ENCODE measurements at places on chromosomes 16 and 17.
A peak's percentile ranks its signal among the peaks of the same experiment; 100 is the strongest.

DNA sequence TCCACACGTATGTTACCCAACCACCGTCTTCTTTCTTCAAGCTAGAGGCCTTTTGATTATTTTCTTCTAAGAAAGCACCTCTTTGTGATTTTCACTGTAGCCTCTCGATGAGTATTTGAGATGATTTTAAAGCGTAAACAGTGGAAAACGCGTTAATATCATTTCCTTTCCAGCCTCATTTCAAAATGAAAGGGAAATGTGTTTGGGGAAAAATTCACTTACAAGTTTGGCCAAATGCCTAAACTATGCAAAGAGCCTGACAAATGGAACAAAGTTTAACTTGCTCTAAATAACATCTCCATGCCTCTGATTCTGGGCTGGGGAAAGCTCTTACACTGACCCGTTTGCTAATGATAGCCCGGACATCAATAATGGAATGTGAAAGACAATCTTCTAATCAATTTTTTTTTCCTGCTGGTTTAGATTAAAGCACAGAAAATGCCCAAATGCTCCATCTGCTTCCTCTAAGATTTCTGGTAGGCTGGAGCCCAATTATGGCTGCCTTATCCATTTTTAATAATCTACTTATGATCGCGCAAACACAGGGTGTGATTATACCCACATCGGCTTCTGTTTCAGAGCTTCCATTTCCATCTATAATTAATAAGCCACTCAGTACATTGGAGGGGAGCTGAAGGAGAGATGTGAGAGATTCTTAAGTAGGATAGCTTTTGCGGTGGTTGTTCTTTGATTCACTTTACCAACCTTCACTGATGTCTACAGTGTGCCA is 43.5 kb downstream of the HS3ST2 start:
- no peak for DNase-seq

- DNase-seq, result no peak
Observed at GRCh38 chr17:76865174-76865573, 3.0 kb upstream of the MGAT5B start.

- no peak for DNase-seq
Observed at GRCh38 chr17:47733047-47733673, at the start of gene TBX21. Gene TBX21, plus strand, starts transcription at chr17:47733236. Its CDS starts 219 bp downstream, at chr17:47733455.

- DNase-seq, result no peak
Observed at GRCh38 chr16:72673118-72673517, 374.8 kb downstream of the ZFHX3 start.

- DNase-seq, result no peak
Observed at GRCh38 chr16:27670071-27670810, 120.3 kb downstream of the KATNIP start.

DNA sequence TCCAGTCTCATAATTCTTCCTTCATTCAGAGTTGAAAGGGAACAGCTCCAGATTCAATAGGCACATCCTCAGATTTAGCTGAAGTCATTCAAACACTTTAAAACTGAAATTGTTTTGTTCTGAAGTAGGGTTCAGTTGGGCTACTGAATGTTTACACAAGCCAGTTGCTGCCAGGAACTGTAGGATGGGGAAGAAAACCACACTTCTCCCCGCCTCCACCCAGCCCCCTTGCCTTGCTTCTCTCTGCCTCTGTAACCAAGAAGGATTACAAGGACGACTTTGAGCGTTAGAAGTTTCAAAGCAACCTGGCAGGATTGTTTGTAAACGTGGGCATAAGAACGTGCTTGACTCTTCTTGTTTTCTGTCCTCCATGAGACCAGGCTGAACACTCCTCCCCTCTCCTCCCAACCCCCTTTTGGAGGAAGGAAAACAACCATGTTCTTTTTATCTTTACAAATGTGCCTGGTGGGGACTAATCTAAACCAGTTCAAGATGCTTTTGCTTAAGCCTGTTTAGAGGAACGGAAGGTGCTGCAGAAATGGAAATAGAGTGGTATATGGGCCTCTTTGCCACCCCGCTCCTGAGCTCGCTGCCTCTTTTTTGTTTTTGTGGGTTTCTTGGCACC is 287.9 kb downstream of the FTO start:
- peak; percentile 61 for DNase-seq

DNA sequence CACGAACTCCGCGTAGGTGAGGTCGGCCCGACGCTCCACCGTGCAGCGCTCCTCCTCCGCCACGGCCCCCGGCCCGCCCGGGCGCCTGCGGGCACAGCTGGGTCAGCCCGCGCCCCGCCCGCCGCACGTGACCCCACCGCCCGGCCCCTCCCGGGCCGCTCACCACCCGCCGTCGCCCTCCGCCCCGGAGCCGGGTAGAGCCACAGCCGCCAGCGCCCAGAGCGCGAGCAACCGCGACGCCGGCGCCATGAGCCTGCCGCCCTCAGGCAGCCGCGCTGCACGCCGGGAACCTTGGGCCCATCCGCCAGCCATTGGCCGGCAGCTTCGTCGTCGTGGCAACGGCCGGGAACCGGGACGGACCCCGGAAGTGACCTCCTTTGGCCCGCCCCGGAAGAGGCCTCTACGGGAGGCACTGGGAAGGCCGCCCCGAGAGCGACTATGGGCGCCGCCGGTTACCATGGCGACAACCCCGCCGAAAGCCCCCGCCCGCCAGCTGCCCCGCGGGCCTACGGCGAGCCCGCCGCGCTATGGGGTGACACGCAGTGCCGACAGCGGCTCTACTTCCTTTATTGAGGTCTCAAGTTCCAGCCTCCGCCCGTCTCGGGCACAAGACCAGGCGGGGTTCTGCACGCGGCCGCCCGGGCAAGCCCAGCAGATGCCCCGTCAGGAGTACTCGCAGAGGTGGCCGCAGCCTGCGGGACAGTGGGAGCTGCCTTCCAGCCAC is at the start of gene JMJD8:
TSS of gene JMJD8 (minus strand) at position 264 of the 724 bp plus-strand sequence. CDS start at position 249, 15 bp downstream.
- DNase-seq, result peak; percentile 77

- no peak for DNase-seq
Observed at GRCh38 chr16:63466-63865, 9.0 kb downstream of the RHBDF1 start.

DNA sequence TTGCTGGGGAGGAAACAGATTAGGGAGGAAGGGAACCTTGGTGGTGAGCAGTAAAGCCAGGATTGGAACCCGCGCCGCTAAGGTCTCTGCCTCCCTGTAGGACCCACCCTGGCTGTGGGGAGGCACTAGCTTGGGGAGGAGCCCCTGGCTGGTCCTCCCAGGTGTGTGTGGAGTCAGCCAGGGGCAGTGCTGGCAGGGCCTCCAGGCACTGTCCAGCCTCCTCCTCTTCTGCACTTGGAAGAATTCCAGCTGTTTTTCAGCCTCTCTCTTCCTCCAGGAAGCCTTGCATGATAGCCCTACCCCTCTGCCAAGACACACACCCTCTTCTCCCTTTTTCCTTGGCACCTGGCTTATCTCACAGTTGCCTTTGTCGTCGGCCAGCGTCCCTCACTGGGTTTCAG is 34.8 kb downstream of the TMEM235 start:
- DNase-seq, result no peak

- DNase-seq, result no peak
Observed at GRCh38 chr17:29012535-29012934, 6.7 kb upstream of the SEZ6 start.

DNA sequence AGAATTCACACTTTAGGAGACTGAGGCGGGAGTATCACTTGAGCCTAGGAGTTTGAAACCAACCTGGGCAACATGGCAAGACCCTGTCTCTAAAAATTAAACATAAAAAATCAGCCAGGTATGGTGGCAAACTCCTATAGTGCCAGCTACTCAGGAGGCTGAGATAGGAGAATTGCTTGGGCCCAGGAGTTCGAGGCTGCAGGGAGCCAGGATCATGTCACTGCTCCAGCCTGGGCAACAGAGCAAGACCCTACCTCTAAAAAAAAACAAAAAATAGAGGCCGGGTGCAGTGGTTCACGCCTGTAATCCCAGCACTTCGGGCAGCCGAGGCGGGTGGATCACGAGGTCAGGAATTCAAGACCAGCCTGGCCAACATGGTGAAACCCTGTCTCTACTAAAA is 8.9 kb upstream of the GPT2 start:
- no peak for DNase-seq

- no peak for DNase-seq
Observed at GRCh38 chr16:75761108-75761507, 34.8 kb upstream of the CPHXL start.

DNA sequence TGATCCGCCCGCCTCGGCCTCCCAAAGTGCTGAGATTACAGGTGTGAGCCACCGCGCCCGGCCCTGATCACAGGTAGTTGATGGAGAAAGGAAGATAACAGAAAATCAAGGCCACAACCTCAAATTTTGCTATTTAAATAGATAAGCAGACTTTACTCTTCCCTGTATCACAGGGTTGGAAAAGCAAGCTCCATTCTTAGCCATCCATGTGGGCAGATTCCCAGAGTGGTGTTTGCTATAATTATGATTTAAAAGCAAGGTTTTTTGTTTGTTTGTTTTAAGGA is 44.4 kb downstream of the TUBD1 start:
- no peak for DNase-seq

DNA sequence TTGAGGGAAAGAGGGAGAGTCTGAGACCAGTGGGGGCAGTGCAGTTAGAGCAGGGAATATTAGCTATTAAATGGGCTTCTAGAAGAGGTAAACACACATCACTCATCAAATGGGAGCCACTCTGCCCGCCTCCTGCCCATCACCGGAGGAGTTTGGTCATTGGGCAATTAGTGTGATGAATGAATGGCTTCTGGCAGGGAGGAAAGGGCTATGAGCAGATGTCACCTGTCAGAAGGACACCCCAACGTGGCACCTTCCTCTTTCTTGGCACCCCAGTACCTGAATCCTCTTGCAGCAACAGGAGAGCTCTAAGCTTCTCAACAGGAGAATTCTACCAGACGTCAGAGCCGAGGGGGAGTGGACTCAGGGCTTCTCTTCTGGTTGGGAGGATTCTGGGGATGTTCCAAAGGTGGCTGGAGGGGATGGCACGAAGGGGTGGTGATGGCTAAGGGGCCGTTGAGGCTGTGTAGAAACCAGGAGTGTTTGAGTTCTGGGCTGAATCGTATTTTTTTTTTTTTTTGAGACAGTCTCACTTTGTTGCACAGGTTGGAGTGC is 11.0 kb downstream of the C1QTNF1 start:
- DNase-seq, result no peak

GRCh38 chr16:88863426-88863825 is 3.0 kb downstream of the PABPN1L start:
- DNase-seq, result no peak

DNA sequence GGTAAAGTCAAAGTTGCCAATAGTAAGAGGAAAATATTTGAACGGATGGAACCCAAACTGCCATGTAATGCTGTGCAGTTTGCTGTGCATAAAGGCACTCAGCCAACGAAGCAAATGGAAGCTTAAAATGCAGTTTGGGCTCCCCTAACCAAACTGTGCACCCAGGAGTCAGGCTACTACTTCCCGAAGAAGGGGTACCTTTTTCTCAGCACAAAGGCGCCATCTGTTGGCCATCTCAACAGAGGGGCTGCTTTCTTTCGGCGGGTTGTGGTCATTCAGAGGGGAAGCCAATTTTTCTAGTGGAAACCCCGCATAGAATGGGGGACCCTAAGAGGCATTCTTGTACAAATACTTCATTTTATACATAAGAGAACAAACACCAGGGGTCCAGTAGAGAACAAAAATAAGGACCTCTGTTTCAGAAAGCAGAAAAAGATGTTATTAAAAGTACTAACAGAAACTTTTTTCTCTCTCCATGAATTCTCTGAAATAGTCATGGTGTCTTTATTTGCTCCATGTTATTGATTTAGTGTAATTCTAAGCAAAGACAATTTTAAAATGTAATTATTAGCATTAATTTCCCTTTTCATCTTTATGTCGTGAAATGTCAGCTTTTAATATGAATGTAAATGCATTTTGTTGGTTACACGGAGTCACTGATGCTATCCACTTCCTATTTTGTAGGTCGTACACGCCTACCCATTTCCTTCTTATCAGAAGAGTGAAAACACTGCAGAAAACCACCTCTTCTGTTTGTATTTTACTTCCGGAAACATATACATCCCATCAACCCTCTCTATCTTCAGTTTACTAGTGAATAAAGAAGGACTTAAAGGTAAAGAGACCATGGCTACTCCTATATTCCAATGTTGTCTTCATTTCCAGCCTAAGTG is 453.3 kb downstream of the KCNJ2 start:
- DNase-seq, result no peak

- no peak for DNase-seq
Observed at GRCh38 chr16:47144559-47144877, 773 bp upstream of the NETO2 start.

DNA sequence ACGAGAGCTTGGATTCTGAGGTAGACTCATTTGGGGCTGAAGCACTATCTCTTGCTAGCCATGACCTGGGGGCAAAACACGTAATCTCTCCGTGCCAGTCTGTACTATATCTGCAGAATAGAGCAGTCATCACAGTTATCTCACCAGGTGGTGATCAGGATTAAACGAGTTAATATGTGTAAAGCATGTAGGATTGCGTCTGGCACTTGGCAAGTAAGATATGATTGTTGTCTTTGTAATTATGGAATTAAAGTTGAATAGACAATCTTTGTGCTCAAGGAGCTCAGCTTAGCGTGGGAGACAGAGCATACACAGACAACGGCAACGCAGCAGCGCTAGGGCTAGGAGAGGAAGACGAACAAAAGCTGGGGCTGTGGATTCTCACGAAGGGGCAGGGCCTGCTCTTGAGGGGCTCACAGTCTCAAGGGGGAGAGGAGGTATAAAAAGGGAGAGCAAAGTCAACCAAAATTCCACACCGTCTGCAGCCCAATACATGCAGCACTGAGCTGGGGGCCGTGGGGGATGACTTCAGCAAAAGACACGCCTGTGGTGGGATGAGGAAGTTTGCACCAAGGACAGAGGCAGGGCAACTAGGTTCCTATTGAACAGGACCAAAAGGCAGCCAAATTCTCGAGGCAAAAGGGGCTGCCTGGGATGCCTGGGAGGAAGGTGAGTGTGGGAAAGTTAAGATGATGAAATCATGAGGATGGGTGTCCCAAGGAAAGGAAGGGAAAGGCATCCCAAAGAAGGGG is 68.6 kb downstream of the SDK2 start:
- no peak for DNase-seq

- no peak for DNase-seq
Observed at GRCh38 chr17:28864991-28865849, 10.4 kb downstream of the ERAL1 start.

GRCh38 chr16:57807968-57808528 is 5.8 kb upstream of the KIFC3 start:
- peak; percentile 98 for DNase-seq

DNA sequence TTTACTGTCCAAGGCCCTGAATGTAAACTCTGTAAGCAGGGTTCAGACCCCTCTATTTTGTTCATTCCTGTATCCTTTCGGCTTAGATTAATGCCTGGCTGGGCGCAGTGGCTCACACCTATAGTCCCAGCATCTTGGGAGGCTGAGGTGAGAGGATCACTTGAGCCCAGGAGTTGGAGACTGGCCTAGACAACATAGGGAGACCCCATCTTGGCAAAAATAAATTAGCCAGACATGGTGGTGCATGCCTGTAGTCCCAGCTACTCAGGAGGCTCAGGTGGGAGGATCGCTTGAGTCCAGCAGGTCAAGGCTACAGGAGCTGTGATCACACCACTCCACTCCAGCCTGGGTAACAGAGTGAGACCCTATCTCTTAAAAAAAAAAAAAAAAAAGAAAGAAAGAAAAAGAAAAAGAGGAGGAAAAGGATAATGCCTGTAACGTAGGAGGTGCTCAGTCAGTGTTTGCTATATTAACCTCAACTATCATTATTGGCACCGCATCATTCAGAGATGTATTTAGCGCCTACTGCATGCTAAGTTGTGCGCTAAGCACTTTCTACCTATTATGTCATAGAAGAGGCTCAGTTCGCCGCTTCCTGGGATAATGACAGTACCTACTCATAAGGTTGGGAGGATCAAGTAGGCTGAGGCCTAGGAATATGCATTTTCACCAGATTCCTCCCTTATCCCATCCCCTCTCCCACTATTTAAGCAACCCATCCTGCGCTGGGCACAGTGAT is 5.0 kb downstream of the SOCS1 start:
- DNase-seq, result no peak

GRCh38 chr16:84062734-84063640 is 20.4 kb upstream of the SLC38A8 start:
- peak; percentile 64 for DNase-seq

Measured in SJSA1 (cell line).